Type B pancreatic cell (in vitro differentiated cells): ENCODE measurements at places on chromosomes 7 and 10.

DNA sequence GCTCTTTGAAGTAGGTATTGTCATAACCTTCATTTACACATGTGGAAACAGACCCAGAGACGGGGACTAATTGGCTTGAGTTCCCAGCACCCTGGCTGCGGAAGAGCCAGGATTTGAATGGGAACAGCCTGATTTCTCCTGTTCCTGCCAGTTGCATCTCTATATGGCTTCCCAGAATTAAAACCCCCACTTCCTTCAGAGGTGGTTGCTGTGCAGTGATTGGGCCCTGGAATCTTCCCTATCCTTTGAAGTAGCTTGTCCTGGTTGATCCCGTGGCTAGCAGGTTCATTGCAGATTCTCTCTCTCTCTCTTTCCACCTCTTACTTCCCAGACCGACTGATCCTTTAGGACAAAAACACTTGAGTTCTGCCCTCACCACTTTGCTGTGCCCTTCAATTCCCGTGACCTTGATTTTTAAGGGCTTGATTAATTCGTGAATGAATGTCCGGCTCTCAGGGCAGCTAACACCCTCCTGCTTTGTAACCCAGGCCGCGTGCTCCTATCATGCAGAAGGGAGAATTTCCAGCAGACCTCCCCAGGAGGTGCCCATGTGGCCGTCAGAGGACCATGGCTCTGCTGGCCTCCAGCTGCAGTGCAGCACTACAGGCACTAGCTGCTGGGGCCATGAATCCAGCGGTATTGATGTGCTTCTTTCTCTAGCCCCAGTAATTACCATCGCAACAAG is 120.6 kb upstream of the AGK start:
- DNase-seq: no peak

DNA sequence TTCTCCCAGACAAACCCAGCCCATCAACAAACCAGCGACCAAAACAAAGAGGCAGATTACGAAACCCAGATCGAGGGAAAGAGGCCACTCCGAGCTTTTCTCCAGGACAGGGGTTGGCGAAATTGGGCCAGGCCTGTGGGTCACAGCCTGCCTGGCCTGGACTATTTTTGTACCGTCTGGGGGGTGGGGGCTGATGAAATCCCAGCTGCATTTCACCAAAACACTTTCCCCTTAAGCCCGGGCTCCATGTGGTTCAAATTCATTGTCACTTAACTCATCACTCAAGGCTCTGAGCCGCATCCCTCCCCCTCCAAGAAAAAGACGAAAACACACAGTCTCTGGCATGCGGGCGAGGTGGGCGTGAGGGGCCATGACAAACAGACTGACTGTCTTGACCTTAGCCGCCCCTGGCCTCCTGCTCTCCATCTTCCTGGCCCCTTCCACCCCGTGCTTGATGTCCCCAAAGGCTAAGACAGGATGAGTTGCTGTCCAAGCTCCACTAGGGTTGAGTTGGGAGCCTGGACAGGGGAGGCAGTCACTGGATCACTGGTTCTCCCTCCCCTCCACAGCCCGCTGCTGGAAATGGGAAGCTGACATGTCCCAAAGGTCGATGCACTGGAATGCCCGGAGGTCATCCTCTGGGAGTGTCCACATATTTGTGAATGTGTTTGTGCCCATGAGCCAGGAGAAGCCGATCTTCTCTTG is 19.2 kb downstream of the TMEM270 start:
- DNase-seq: no peak

DNA sequence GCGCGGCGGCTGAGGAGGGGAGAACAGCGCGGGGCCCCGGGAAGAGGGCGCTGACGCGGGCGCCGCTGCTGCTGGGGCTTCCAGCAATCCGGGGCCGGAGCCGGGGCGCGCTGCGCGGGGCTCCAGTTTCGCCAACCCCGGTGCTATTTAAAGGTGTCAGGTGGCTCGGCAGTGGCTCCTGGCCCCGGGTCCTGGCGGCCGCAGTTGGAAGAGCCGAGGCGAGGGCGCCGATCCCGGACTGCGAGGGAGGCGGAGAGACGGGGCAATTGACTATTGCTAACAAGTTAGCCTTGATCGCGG is 347 bp downstream of the LBX1 start:
- no peak for DNase-seq

DNA sequence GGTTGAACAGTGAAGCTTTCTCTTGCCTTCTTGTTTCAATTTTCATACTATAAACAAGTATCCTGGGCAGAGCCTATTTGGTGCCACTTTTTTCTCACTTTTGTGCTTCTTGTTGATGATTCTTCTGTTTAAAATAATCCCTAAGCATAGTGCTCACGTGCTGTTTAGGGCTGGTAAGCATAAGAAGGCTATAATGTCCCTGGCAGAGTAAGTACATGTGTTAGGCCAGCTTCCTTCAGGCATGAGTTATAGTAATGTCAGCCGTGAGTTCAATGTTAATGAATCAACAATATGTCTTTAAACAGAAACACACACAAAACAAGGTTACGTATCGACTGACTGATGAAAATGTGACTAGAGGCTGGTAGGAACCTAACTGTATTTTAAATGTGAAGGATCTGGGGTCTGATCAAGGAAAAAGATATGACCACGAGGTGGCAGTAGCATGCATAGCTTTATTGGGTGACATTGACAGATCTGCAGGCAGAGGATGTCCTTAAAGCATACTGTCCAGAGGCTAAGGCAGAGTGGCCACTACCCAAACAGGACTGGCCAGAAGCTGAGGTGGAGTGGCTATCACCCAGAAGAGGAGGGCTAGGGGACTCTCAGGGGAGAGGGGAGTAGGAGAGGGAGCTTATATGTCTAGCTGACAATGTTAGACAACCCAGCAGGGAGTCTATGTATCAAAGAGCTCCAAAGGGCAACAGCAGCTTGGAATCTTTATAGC is 113.7 kb downstream of the BRAF start:
- no peak for DNase-seq

DNA sequence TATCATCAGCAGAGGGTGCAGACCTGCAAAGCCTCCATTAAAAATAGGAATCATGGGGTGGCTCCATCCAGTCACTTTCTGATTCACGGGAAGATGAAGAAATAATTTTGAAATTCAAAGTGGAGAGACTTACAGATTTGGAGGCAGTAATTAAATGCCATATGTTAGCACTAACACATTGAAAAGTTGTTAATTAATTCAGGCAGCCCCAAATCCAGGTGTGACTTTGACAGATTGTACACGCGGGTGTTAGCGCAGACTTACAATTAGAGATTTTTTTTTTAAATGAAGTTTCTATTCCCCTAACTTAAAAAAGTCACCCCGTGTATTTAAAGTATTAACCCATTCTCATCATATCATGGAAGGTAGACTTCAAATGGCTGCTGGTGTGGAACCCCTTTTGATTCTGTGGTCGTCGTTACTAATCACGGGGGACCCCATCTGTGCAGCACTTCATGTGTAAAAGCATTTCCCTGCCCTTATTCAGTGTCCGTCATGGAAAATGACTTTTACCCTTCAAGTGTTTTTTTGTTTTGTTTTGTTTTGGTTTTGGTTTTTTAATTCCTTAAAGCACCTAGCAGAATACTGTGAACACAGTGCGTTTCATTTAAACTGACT is 235.8 kb downstream of the CELF2 start:
- no peak for DNase-seq

DNA sequence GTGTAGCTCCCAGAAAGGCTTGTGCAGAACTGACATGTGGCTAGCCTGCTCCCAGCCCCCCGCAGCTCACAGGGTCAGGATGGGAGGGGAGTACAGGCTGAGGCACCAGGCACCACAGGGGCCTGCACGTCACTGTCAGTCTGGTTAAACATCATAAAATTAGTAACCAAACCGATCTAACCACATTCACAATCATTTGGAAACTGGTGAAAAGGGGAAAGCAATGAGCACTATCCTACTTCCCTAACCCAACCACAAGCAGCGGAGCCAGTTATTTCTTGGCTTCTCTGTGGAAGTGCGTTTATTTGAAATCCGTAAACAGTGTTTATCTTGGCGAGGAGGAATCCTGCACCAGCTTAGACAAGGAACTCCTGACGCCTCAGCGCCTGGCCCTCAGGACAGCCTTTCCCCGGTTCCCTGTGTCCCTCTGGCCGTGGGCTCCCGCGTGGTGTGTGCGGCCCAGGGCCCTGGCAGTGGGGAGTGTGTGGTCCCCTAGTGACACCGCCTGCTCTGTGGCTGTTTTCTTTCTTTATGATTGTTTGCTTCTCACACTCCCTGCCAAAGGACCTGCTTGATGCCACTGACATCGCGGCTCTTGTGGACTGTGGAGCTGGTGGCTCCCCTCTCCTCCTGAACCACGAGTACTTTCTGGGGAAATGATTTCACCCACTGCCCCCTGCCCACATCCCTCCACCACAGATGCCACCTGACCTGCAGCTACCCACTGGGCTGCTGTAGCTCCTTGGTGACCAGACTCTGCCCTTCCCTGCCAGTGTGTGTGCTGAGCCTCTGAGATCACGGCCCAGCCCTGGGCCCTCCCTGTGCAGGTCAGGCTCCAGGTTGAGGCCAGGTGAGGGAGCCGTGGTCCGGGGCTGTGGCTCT is 38.0 kb downstream of the INPP5A start:
- DNase-seq: no peak

GRCh38 chr10:105017116-105017515 is 376.0 kb downstream of the SORCS3 start:
- no peak for DNase-seq

DNA sequence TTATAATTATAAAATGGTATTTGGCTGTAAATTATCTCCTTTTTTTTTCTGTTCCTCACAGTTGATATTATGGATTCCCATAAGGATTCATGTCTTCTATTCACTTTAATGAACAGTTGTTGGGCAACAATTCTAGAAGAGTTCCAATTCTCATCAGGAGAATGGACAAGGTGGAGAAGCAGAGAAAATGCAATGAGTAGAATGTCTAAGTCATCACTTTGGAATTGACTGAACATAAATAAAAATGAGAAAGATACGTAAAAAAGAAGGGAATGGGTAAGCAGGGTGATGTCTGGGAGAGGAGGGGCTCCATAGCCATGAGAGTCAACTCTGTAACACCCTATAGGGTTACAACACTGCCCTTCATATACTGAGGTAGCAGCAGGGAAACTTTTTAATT is 1.8 kb upstream of the CAV2 start:
- no peak for DNase-seq

- DNase-seq: no peak
These were observed 499.6 kb upstream of the ADARB2 start for GRCh38 chr10:2236876-2237275.

GRCh38 chr10:124708922-124709520 is 35.2 kb downstream of the FAM53B start:
- DNase-seq: no peak

GRCh38 chr10:69503001-69503895 is 52.0 kb downstream of the TSPAN15 start:
- peak; percentile 65 for DNase-seq

DNA sequence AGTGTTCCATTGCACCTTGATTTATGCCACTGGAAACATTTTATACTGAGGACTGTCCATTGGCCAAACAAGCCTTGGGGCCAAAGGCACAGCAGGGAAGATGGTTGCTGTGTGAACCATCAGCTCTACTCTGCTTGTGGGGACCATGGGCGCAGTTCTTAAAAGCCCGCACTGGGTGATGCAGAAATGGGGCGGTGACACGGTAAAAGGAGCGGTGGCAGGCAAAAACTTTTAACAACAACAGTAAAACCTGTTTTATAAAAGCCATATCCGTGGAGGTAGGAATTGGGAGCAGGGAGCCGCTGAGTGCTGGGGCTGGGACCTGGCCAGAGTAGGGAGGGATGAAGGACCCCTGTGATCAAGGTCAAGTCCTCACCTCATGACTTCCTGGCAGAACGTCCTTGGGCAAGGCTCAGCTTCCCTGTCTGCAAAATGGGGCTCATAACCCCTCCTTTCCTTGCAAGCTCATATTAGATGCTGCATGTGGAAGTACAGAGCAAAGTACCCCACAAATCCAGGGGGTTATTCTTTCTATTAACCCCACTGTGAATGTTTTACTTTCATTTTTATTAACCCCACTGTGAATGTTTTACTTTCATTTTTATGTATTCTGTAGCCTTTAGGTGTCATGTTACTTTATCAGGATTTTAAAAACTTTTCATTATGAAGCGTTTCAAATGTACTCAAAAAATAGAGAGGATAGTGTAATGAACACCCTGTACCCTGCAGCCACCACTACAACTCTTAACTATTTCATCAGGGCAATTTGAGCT is 78.3 kb downstream of the GRK5 start:
- no peak for DNase-seq

GRCh38 chr7:71716690-71717089 is 584.7 kb downstream of the GALNT17 start:
- no peak for DNase-seq

DNA sequence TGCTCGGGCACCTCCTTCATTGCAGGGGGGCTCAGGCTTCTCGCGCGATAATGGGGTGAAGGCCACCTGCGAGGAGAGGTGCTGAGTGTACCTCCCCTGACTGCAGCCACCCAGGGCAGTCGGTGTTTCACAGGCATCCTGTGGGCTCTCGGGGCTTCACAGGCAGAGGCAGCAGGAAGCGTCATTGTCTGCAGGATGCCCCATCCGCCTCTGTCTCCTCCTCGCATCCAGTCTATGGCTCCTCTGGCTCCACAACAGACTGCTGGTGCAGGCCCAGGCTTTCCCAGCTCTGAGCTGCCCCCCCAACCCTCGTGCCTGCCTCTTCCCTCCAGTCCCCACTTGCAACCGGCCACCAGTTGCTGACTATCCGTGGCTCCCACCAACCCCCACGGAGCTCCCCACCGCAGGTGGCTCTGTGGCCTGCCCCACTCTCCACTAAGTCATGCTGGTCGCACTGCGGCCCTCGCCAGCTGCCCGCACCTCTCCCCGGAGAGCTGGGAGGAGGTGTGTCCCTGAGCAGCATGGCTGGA is 36.5 kb downstream of the CAMK2B start:
- DNase-seq: peak; percentile 62

DNA sequence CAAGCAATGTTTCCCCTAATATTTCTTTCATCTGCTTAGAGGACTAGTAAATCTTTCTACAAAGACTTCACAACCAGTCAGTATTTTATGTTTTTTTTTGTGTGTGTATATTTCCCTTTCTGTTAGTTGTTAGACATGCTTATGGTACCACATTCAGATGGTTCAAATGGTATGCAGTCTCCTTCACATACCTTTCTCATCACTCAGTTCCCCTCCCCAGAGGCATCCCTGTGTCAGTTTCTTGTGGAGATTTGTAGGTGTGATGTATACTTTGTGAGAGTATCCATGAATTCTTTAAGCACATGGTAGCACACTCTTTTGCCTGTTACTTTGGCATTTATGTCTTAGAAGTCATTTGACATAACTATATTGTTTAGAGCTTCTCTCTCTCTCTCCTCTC is 4.4 kb downstream of the ZNF485 start:
- DNase-seq: no peak

DNA sequence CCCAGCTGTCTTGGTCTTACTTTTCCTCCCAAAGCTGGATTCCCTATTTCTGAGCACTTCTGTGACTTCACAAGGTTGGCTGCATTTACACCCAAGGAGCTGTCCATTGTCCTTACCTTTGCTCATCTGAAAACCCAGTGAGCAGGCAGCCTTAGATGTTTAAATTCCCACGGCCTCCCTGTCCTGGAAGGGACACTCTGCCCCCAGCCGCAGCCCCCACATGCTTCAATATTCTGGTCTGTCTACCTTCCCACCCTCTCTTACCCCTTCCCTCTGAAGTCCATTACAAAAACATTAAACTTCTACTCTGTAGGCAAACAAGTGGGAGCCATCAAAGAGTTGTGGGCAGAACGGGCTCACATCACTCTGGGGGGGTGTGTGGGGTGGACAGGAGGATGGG is 73.8 kb upstream of the EFCAB10 start:
- no peak for DNase-seq

GRCh38 chr10:120314442-120314841 is 142.6 kb upstream of the PLPP4 start:
- DNase-seq: no peak

- DNase-seq: no peak
These were observed 147.1 kb upstream of the MGMT start for GRCh38 chr10:129319934-129320333.
